Activated CD4-positive, CD25-positive, alpha-beta regulatory T cell (primary cell): ENCODE measurements at places on chromosomes 2 and 18.

DNA sequence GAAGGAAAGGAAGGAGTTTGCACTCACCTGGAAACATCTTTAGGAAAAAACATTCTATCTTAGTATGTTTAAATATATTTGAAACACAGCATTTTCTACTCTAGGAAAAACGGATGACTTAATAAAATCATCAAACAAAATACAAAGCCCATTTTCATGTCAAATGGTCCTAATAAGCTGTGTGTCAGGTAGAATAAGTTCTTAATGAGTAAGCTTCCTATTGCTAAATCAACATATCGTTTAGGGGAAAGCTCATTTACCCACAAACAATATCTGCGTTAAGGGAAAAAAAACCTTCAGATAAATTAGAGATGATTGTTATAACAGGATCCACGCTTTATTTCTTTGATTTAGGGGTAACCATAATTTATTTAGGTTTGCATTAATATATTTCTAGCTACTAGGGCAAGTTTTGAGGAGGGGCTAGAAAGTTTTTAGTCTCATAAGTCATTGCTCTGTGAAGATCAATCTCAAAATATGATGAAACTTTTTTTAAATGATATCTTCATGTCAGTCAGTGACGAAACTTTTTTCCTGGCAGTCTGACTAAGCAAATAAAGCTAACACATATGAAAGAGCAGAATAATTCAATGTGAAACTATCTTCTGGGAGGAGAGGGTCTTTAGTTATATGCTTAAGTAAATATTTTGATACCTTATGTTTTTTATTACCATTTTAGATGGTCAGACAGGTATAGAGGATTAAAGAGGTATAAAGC is 147.1 kb downstream of the WDSUB1 start:
- DNase-seq: no peak

GRCh38 chr18:23547306-23547705 is 39.0 kb downstream of the NPC1 start:
- DNase-seq: no peak

- no peak for DNase-seq
Measured at GRCh38 chr2:167504695-167505094, 616.4 kb downstream of the XIRP2 start.

DNA sequence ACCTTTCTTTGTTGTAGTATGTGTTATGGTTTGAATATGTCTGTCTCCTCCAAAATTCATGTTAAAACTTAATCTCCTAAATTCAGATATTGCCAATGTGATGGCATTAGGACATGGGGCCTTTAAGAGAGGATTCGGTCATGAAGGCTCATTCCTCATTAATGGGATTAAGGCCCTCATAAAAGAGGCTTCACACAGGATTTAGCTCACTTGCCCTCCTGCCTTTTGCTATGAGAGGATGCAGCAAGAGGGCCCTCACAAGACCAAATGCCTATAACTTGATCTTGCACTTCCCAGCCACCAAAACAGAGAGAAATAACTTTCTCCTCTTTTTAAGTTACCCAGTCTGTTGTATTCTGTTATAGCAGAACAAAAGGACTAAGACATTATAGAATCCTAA is 19.7 kb downstream of the ZBTB14 start:
- no peak for DNase-seq

GRCh38 chr18:76376668-76377358 is 118.2 kb downstream of the ZNF516 start:
- DNase-seq: no peak

GRCh38 chr2:3596901-3597417 is 2.0 kb downstream of the COLEC11 start:
- DNase-seq: no peak

DNA sequence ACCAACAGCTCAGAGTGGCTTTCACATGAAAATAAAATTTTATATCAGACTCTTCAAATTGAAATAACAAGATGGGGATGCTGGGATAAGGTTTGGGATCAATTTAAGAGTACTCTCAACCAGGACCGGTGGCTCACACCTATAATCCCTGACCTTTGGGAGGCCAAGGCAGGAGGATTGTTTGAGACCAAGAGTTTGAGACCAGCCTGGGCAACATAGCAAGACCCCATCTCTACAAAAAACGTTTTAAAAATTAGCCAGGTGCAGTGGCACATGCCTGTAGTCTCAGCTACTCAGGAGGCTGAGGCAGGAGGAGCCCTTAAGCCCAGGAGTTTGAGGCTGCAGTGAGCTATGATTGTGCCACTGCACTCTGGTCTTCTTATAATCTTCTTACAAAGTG is 2.6 kb downstream of the LMAN2L start:
- no peak for DNase-seq

DNA sequence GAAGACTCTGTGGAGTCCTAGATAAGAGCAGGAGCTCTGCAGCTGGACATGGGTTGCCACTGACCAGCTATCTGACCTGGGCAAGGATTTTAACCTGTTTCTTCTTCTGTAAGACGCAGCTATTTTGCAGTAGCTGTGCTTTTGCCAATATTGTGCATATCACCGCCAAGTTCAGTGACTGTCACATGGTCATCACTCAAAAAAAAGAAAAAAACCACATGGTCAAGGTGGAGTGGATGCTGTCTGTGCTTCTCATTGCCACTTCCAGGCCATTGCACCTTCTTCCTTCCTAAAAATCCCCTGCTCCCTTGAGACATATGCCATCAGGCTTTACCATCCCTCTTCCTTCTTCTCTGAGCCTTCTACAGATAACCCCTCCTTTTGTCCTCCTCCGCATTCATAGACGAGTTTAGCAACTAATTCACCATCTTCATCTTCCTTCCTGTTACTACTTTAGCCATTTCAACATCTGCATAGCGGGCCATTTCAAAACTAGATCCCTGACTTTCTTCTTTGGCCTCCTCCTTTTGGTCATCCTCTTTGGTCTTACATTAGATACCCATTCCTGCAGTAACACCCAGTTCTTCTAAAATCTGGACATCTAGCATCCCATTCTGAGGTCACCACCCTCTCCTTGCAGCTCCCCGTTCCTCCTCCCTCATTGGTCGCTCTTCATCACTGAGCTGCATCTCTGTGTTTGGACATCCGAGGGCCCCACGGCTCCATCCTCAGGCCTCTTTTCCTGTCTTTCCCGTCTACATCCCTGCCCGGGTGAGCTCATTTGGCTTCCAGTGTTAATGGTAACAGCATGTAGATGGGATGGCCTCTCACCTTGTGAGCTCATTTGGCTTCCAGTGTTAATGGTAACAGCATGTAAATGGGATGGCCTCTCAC is 17.8 kb downstream of the RNF144A start:
- no peak for DNase-seq

DNA sequence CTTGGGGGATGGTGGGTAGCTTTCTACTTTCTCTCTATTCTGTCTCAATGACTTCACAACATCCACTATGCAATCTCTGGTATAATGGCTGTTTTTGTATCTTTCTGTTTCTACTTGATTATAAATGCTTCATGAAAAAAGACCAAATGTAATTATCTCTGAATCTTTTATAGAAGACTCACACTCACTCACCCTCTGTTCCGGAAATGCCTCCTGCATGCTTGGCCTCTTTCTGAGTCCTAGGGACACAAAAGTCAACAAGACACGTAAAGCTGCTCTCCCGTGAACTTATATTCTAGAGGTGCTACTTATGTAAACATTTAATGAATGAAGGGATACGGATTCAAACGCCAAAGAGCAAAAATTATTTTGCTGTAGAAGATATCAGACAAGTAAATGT is 502.2 kb upstream of the SOX11 start:
- no peak for DNase-seq
